ENCODE measurements at places on chromosomes 4 and X. TPM values are rescaled to one million over a fixed set of nuclear protein-coding genes. Genes with fewer than 3 reads are reported as not detected.

The CSN1S1 gene
- not detected for polyA plus RNA-seq

The TXK gene
- 0.38 TPM for polyA plus RNA-seq

The UGT2B11 gene
- not detected for polyA plus RNA-seq

The TREX2 gene
- 0.41 TPM for polyA plus RNA-seq

The ERVMER34-1 gene
- polyA plus RNA-seq: 0.48 TPM

The P2RY8 gene
- 1.1 TPM for polyA plus RNA-seq

The BRS3 gene
- polyA plus RNA-seq: not detected

The TSPAN5 gene
- polyA plus RNA-seq: 24.9 TPM

The FRMD7 gene
- polyA plus RNA-seq: 0.83 TPM

The ASMT gene
- 0.15 TPM for polyA plus RNA-seq

The FHDC1 gene
- polyA plus RNA-seq: 6.3 TPM

The FAM156A gene
- polyA plus RNA-seq: 27.9 TPM

The SOWAHB gene
- polyA plus RNA-seq: not detected

The SPANXC gene
- polyA plus RNA-seq: not detected

The GAB1 gene
- 38.1 TPM for polyA plus RNA-seq

The ALG13 gene
- 29.2 TPM for polyA plus RNA-seq

The GPR143 gene
- polyA plus RNA-seq: 1.2 TPM

The DOK7 gene
- 13.0 TPM for polyA plus RNA-seq

The MAGEA4 gene
- not detected for polyA plus RNA-seq

The SPP1 gene
- 189 TPM for polyA plus RNA-seq

The UGT2B17 gene
- not detected for polyA plus RNA-seq

The MAMLD1 gene
- polyA plus RNA-seq: 13.2 TPM

The ATP5ME gene
- 361 TPM for polyA plus RNA-seq

The HMX1 gene
- polyA plus RNA-seq: 0.17 TPM

The CCDC158 gene
- polyA plus RNA-seq: 0.86 TPM

The FATE1 gene
- polyA plus RNA-seq: 1.1 TPM

The NDP gene
- polyA plus RNA-seq: 3.8 TPM

The NUDT10 gene
- polyA plus RNA-seq: 2.0 TPM

The CCDC110 gene
- 1.8 TPM for polyA plus RNA-seq

The PRPS1 gene
- polyA plus RNA-seq: 33.4 TPM

The CXCL6 gene
- polyA plus RNA-seq: not detected

The ZRSR2 gene
- 10.9 TPM for polyA plus RNA-seq

The TKTL1 gene
- 0.21 TPM for polyA plus RNA-seq

The ABLIM2 gene
- 20.6 TPM for polyA plus RNA-seq

The GAGE12H gene
- polyA plus RNA-seq: not detected

The DMD gene
- 102 TPM for polyA plus RNA-seq

The SORBS2 gene
- polyA plus RNA-seq: 29.3 TPM

The SLC16A2 gene
- 47.1 TPM for polyA plus RNA-seq

The AWAT2 gene
- not detected for polyA plus RNA-seq

The NAT8L gene
- 2.4 TPM for polyA plus RNA-seq
